Tibial nerve (tissue), 4 donors: ENCODE measurements at places on chromosomes 4 and X. TPM values are rescaled to one million over a fixed set of nuclear protein-coding genes. Genes with fewer than 3 reads are reported as not detected.

GRCh38 chrX:50635817-50636365 is 165.3 kb upstream of the DGKK start:
- no peak for DNase-seq

The SYNPO2 gene
- 177 TPM for total RNA-seq

The AR gene
- 17.6 TPM for total RNA-seq

The TGIF2LX gene
- total RNA-seq: not detected

DNA sequence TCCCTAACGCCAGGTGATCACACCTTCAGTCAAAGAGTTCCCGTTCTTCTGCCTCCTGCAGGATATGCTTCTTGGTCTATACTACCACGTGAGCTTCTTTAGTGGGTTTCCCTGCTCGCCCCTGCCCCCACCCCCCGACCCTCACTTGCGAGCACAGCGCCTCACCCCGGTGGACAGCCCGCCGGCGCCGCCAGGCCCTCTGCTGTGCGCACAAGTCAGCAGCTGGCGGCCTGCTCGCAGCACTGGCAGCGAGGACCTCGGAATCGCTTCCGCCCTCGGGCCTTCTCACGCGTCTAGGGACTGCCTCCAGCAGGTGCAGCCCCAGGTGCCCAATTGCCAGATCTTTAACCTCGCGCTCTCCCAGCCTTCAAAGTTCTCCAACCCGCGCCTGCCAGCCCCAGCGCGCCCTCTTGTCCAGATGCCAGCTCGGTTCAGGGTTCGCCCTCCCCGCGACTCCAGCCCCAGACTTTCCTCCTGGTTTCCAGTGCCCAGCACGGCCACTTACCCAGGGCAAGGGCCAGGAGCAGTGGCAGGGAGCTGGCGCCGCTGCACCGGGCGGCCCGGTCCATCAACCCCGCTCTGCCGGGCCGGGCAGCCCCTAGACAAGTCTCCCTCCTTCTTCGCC is 454 bp downstream of the BTC start:
- no peak for DNase-seq

- DNase-seq: no peak
These were observed 99.1 kb upstream of the FAM47C start for GRCh38 chrX:36908801-36909675.

The AKAP4 gene
- not detected for total RNA-seq

DNA sequence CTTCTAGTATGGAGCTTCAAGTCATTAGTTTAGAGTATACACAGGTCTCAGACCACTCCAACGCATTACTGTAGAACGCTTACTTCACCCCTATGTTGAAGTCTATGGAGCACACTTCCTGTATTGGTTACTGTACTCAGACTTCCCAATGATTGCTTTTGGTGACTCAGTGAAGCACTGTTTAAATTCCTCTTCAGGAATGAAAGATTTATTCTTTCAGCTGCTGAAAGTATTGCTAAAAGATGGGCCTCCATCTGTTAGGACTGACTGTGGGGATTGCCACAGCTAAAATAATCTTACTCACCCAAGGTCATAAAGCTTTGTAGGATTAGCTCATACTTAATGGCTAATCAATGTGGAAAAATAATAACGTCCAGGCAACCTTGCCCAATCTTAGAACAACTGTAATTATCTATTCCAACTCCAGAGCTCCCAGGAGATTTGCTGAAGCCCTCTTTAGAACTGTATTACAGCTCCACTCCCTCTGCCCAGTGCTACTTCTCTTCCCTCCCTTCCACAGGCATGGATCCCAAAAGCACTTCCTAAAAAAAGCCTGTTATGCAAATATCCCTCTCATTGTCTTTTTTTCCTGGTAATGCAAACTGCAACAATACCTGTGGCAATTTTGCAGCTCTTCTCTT is 281.9 kb upstream of the HS3ST1 start:
- DNase-seq: no peak

DNA sequence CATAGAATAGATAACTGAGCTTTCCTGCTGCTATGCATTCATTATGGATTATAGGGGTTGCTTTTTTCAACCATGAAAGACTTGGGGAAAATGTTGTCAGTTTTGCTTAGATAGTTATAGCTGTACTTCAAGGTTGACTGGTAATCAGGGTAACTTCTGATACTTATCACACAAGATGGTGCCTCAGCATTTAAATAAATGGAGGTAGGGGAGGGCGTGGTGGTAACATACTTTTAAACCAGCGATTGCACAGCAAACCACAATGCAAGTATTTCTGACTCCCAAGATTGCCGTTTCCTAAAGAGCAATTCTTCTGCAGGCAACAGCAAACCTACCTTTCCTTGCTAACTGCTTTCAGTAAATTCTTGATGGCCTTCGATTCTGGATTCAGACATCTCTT is 1.3 kb downstream of the CXCL10 start:
- no peak for DNase-seq

The SLC38A5 gene
- 2.5 TPM for total RNA-seq
